T-helper 9 cell (primary cell): ENCODE measurements at places on chromosomes 5 and 9.

DNA sequence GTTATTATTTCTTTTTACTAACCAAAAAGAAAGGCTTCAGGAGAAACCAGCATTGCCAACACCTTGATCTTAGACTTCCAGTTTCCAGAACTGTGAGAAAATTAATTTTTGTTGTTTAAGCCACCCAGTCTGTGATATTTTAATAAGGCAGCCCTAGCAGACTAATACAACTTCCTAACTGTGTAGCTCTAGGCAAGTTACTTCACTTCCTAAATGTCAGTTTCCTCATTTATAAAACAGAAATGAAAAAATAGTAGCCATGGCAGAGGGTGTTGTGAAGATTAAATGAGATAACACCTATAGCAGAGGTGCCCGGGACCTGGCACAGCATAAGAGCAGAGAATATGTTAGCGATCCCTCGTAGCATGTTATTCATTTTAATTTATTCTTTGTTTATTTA is 66.6 kb upstream of the HAND1 start:
- no peak for DNase-seq

- DNase-seq, result no peak
These were observed 27.0 kb downstream of the IARS1 start for GRCh38 chr9:92266486-92266885.

DNA sequence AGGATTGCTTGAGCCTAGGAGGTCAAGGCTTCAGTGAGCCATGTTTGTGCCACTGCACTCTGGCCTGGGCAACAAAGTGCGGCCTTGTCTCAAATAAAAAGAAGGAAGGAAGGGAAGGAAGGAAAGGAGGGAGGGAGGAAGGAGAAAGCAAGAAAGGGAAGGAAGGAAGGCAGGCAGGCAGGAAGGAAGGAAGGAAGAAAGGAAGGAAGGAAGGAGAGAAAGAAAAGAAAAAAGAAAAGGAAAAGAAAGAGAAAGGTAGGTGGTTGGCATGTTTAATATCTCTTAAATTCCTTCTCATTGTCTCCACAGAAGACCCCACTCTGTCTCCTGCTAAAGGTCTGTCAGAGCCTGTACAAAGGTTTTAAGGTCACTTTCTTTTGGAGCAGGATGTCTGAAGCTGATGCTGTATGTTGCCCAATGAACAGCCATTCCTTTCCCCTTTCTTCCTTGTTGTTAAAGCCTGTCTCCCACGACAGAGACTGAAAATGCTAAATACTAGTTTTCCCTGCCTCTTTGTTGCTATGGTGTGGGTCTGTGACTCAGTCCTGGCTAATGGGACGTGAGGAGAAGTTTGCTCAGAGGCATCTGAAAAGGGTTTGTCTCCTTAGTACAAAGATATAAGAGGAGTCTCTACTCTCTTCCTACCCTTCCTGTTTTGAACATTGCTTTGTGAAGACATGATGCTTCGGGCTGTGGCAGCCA is 213.3 kb downstream of the PCSK1 start:
- DNase-seq, result no peak

GRCh38 chr9:88308831-88309560 is 79.2 kb upstream of the SPIN1 start:
- DNase-seq, result no peak

DNA sequence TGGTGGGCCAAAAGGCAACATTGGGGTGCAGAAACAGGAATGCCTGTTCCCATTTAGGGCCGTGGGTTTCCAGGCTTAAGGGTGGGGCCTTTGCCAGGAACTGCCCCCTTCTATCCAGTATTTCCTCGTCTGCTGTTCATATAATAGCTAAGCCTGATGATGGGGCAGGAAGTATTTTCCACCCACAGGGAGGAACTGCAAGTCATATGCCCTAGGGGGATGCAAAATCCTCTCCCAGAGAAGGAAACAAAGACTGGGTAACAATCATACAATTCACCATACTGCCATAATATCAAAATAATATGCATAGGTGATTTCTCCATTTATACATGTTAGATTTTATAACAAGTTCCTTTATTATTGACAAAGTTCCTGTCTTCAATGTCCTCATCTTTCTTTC is 20.5 kb upstream of the RPS23 start:
- DNase-seq, result no peak

- DNase-seq, result no peak
These were observed 34.3 kb upstream of the RPS23 start for GRCh38 chr5:82312373-82312856.

GRCh38 chr5:145780982-145781381 is 54.2 kb downstream of the PRELID2 start:
- DNase-seq, result no peak

DNA sequence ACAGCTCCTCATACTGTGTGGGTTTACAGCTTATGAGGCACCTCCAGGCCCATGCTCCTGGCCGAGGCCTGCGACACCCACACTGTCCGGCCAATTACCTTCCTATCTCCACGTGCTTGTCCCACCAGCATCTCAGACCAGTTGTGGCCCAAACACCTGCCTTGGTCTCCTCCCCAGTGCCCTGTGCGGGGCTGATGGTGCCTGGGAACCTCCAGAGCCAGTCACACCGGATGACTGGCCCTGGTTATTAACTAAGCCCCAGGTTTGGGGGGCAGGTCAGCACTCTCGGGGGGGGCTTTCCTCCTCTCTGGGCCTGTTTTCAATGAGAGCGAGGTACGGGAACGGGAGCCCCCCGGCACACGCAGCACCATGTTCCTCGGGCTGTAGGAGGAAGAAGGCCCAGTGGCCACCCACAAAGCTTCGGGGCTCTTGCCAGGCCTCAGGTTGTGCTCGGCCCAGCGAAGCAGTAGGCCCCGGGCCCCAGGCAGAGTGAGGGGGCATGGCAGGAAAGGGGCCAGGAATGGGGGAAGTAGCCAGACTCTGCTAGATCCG is 76.0 kb upstream of the PHYKPL start:
- no peak for DNase-seq

GRCh38 chr5:81820863-81821262 is 70.0 kb upstream of the SSBP2 start:
- no peak for DNase-seq

DNA sequence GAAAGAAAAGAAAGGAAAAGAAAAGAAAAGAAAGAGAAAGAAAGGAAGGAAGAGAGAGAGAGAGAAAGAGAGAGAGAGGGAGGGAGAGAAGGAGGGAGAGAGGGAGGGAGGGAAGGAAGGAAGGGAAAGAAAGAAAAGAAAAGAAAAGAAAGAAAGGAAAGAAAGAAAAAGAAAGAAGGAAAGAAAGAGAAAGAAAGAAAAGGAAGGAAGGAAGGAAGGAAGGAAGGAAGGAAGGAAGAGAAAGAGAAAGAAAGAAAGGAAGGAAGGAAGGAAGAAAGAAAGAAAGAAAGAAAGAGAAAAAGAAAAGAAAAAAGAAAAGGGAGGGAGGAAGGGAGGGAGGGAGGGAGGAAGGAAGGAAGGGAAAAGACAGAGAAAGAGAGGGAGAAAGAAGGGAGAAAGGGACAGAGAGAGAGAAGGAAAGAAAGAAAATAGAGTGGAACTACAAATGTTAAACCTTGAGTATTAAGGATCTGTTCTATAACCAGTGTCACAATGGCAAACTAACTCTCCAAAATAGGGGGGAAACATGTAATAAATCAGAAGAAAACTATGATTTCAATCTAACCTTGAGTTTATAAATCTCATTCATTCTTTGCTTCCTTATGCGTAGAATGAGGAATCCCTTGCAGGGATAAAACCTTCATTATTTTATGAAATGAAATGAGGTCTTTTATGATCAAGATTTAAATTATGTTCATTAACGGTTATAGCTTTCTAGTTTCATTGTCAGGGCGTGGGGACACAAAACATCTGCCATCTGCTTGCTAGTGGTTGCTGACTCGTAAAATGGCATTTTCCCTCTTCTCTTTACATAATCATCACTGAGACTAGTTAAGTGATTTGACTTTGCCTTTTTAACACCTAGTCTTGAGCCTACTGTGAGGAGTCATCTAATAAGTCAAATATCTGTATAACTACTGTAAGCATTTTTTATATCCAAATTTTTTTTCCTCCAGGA is 40.7 kb upstream of the RAD23B start:
- no peak for DNase-seq

GRCh38 chr9:28899926-28900325 is 1326.6 kb upstream of the C9orf72 start:
- no peak for DNase-seq

GRCh38 chr9:80946496-80947170 is 742.7 kb downstream of the TLE1 start:
- no peak for DNase-seq

- DNase-seq, result no peak
These were observed 269.7 kb downstream of the MLLT3 start for GRCh38 chr9:20352591-20352990.

DNA sequence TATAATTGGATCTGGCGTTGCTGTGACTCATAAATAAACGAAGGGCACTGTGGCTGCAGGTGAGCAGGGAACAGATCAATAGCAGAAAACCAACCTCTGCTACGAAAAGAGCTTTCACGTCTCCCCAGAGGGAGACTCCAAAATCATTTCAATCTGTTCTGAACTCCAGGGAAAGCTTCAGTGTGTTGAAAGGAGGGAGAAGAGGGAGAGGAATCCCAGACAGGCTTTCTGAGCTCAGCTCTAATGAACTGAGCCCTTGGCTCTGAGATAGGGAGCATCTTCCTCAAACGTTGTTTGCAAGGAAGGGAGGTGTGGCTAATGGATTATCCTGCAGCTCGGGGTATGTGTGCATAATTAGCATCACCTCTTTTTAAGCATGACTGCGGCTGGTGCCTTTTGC is 288.0 kb upstream of the IRX4 start:
- DNase-seq, result no peak

DNA sequence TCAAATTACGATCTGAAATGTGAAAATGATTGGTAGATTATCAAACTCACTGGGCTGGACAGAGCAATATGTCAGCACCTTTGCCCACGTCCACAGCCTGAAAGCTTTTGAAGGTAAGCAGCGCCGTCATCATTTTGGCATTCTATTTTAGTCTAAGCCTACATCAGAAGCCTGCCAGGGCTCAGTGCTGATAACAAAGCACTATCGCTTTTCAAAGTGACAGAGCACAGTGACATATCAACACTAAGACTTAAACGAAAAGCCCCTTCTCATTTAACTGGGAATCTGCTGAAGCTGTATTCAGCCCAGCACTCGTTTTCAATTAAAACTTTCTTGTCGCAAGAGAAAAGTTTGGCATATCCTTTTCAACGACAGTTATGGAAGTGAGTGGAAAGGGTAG is 1076.3 kb downstream of the PTPRD start:
- DNase-seq, result no peak

- DNase-seq, result no peak
These were observed 68.2 kb downstream of the THBS4 start for GRCh38 chr5:80103371-80103770.

DNA sequence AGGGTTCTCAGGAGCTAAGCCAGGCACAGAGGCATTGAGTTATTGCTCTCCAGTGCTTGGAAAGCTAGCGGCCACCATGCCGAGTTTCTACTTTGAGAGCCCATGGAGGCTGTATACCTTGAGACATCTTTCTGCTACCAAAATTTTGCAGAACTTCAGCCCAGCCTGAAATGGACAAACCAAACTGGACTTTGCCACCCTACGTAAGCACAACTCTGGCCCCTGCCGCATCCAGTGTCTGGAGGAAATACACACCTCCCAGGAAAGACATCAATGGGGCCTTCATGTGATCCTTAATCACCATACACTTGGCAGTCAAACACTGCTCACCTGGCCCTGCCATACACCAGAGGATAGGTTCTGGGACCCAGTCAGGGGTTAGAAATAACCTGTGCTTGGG is 27.8 kb downstream of the GARNL3 start:
- DNase-seq, result no peak

DNA sequence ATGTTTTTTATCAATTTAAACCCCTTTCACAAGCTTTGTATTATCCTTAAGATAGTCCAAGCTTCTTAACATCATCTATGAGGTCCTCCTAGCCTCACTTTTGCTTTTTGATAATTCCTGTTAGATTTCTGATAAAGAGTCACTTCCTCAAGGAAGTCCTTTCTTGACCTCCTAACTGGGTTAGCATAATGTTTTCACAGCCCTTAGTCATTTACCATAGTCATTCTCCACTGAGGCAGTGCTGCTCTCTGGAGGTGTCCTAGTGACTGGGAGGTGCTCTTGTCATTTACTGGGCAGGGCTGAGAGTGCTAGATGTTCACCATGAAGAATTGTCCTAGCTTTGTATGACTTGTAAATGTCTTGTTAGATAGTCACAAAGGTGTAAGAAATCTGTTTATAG is 26.4 kb downstream of the TNPO1 start:
- no peak for DNase-seq

DNA sequence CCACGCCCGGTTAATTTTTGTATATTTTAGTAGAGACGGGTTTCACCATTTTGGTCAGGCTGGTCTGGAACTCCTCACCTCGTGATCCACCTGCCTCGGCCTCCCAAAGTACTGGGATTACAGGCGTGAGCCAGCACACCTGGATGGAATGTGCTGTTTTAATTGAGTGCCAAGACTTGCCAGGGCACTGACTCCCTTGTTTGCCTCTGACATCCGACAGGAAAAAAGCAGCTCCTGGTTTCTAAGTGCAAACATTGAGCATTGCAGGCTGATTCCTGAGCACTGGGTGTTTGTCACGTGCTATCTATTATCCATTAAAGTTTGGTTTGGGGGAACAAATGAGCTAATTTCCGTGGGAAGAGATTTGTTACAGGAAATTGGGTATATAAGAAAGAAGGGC is 70.6 kb upstream of the CKMT2 start:
- no peak for DNase-seq
